H1 (cell line): ENCODE measurements at places on chromosomes 3 and 15.

DNA sequence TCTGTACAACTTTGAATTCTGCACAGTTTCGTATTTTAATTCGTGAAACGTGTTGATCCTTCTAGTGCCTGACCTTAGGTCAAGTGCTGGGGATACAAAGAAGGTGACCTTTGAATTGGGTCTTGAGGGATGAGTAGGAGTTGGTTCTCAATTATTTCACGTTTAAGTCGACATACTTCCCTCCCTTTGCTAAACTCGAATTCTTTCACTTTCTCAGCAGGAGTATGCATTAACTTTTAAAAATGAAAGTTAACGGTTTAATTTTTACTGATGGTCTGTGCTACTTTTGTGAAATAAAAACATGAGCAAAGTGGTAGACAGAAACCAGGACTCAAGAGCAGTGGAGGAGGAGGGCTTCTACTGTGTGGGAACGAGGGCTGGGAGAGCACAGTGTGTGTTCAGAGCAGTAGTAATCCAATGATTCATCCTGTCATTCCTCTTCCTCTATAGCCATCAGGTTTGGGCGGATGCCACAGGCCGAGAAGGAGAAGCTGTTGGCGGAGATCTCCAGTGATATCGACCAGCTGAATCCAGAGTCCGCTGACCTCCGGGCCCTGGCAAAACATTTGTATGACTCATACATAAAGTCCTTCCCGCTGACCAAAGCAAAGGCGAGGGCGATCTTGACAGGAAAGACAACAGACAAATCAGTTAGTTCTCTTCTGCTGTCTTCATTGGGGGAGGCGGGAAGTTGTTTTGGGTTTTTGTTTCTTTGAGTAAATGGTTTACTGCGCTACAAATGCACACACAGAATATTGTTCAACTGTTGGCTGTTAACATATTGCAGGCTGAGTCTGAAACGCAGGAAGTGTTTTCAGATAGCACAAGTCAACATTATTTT lies 78.6 kb upstream of the TSEN2 start:
- DNase-seq: no peak

DNA sequence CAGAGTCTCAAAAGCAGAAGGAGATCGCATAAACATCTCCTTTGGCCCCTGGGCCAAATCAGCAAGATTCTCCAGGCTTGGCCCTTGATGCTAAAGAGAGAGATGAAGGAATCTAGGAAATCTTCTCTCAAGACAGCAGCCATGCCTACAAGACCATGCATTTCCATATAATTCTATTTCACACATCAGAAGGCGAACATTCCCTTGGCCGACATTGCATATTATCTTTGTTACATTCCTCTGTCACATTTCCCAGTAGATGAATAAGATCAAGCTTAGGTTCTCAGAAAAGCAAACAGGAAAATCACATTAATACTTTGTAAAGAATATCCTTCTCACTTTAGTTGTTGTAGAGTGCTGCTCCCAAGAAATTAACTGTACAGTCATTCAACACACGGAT lies 21.3 kb downstream of the GASK1A start:
- DNase-seq: no peak

DNA sequence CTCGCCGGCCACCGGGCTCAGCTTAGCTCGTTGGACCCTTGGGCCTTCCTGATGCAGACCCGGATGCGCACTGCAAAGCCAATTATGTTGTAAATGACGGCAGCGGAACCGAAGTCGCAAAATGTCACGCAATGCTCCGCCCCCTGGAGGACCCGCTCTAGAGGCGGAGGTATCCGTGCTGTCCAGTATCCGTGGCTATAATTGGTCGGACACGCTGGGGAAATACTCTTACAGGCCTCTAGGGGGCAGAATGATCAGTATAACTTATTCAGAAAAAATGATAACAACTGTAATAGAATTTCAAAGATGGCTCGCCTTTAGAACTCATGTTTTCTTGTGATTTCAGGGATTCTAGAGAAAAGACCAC lies at the start of gene PRR23B:
PRR23B (minus strand) TSS at position 59 of the 367 bp plus-strand sequence. CDS start 265 bp downstream, outside the sequence.
- no peak for DNase-seq

- DNase-seq: no peak
These were observed 88.7 kb downstream of the SEMA5B start for GRCh38 chr3:122938783-122939425.

GRCh38 chr3:13479332-13479581 lies 849 bp upstream of the HDAC11 start:
- no peak for DNase-seq

- DNase-seq: no peak
These were observed 189.9 kb downstream of the VGLL3 start for GRCh38 chr3:86801066-86801465.

GRCh38 chr3:143629726-143630125 lies 218.5 kb downstream of the SLC9A9 start:
- DNase-seq: no peak

DNA sequence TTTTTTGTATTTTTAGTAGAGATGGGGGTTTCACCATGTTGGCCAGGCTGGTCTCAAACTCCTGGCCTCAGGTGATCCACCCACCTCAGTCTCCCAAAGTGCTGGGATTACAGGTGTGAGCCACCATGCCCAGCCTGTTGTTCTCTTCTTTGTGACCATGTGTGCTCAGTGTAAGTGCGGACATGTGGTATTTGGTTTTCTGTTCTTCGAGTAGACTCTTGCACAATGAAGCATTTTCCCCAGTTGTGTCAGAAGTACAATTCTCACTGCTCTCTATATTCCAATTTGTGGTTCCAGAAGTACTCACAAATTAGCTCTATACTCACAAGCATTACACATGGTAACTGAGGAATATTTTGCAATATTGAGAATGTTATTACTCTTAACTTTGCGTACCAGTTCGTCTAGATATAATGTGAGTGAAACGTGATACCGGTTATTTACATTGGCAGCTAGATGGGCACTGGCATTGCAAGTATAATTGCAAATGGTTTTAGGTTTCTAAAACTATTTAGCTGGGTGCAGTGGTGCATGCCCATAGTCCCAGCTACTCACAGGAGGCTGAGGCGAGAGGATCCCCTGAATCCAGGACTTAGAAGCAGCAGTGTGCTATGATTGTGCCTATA lies 34.2 kb upstream of the MTMR14 start:
- DNase-seq: no peak

GRCh38 chr3:177300842-177301241 lies 103.6 kb upstream of the TBL1XR1 start:
- DNase-seq: no peak

- DNase-seq: no peak
These were observed 17.6 kb downstream of the SEMA3F start for GRCh38 chr3:50172626-50173220.

DNA sequence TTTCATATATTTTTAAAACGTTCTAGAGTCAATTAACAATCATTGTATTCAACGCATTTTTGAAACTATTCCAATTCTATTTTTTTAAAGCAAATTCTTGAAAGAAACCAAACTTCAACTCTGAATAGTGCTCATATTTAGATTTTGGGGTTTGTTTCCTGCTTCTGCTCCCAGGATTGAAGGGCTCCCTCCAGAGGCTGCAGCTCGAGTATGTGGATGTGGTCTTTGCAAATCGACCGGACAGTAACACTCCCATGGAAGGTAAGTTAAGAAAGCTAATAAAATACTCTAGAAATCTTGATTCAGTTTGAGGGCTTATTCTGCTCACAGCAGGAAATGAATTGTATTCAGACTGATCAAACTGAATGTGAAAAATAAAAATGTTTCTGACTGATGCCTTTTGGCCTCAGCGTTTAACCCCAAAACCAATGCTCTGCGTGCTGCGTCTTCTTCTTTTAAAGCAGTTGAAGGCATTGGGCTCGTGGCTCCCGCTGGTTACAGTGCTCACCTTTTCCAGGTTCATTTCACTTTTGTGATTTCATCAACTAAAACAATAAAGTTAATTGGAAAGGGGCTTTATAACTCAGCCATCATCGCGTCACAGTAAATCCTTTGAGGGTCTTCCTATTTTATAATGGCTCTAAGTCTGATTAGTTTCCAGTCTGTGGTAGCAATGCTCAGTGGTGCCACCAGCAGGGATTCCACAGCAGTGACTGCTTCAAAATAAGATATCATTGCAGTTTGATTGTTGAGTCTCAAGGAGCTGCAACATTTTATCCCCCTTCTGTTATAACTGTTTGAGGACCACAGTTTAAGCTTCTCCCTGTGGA lies 80.1 kb downstream of the SSR3 start:
- no peak for DNase-seq

- DNase-seq: peak; percentile 41
These were observed 49.3 kb downstream of the ADAMTS7 start for GRCh38 chr15:78761891-78762385.

GRCh38 chr3:192915722-192916121 lies 1.9 kb downstream of the MB21D2 start:
- no peak for DNase-seq

GRCh38 chr3:165749821-165750220 lies 87.4 kb downstream of the BCHE start:
- no peak for DNase-seq

GRCh38 chr3:112594856-112595255 lies 33.0 kb downstream of the SLC35A5 start:
- no peak for DNase-seq

DNA sequence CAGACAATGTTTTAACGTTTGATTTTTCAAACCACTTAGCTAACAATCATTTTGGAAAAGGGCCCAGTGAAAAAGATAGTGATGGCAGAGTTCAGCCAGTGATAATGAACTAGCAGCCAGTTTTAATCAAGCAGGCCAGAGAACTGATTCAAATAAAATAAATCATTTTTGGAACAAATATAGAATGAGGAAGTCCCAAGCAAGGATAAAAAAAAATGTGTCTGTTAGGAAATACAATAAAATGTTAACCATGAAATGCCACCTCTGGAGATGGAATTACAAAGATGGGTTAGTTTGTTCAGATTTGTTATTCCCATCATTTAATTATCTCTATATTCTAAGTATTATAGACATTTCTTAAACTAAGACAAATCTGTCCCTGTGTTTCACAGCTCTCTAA lies 1.1 kb downstream of the HERC1 start:
- no peak for DNase-seq

GRCh38 chr15:88695101-88695500 lies 56.3 kb downstream of the ISG20 start:
- no peak for DNase-seq

GRCh38 chr3:152113413-152113812 lies 155.3 kb upstream of the MBNL1 start:
- no peak for DNase-seq
